ENCODE measurements at places on chromosomes 13 and 19. TPM values are rescaled to one million over a fixed set of nuclear protein-coding genes. Genes with fewer than 3 reads are reported as not detected.
A peak's percentile ranks its signal among the peaks of the same experiment; 100 is the strongest.

The PCP2 gene
- 6.4 TPM for total RNA-seq

The CEACAM16 gene
- total RNA-seq = not detected

- DNase-seq = no peak
- no peaks in the 10 kb centered on the region for H3K4me1 ChIP-seq
- H3K36me3 ChIP-seq = peaks cover 5% of the 10 kb centered on the region
Observed at GRCh38 chr13:73001971-73002370, 56.8 kb upstream of the KLF5 start.

GRCh38 chr19:12834976-12835757, 788 bp upstream of the RTBDN start:
- H3K4me3 ChIP-seq = no peak overlapping the region
- peaks cover 39% of the 10 kb centered on the region for H3K4me1 ChIP-seq
- peaks cover 72% of the 10 kb centered on the region for H3K27me3 ChIP-seq
- no peak overlapping the region for H3K27ac ChIP-seq

DNA sequence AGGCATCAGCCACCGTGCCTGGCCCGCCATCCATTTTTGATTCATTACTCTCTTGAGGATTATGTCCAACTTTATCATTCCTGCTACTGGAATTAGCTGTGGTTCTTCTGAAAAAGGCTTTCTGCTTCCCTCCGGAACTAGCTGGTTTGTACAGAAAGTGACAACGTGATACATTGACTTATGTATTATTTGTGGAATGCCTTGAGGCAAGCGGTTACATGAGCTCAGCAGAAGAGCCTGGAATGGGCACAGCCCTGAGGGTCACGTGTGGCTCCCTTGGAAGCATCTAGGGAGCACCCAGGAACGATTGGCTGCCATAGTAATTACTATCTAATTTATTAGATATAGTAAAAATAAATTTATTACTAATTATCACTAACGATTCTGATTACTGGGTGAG, 14.4 kb upstream of the RETN start:
- no peak for DNase-seq
- no peak overlapping the region for H3K27ac ChIP-seq
- H3K27me3 ChIP-seq = no peaks in the 10 kb centered on the region
- no peak overlapping the region for H3K4me3 ChIP-seq
- H3K4me1 ChIP-seq = peaks cover 22% of the 10 kb centered on the region

DNA sequence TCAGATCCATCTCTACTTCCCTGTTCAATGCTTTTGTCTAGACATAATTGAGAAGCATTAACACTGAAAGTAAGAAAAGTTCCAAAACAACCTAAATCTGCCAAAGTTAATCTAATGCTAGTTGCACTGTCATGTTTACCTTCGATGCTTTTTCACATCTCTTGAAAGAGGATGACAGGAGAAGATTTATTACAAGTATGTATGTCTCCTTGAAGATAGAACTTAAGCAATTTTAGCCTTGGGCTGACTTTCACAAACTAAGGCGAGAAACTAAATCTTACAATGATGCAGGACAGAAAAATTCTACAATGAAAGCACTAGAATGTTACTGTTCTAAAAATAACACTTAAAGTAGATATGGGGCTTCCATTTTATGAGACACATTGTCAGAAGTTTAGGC, 64.0 kb downstream of the MIPEP start:
- H3K27ac ChIP-seq = no peak overlapping the region
- no peak for DNase-seq
- H3K4me1 ChIP-seq = no peaks in the 10 kb centered on the region
- no peaks in the 10 kb centered on the region for H3K36me3 ChIP-seq
- H3K27me3 ChIP-seq = no peaks in the 10 kb centered on the region

DNA sequence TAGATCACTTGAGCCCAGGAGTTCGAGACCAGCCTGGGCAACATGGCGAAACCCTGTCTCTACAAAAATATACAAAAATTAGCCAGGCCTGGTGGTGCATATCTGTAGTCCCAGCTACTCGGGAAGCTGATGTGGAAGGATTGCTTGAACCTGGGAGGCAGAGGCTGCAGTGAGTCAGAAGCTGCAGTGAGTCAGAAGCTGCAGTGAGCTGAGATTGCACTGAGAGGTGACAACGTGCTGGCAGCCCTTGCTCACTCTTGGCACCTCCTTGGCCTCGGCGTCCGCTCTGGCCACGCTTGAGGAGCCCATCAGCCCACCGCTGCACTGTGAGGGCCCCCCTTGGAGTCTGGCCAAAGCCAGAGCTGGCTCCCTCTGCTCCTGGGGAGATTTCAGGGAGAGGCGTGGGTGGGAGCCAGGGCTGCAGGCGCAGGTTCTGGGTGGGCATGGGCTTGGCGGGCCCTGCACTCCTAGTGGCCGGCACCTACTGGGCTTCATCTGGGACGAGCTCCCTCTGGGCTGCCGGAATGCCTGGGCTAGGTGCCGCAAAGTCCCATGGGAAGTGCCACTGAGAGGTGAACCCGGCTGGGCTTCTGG, 39.5 kb upstream of the RPL21 start:
- no peaks in the 10 kb centered on the region for H3K36me3 ChIP-seq
- no peaks in the 10 kb centered on the region for H3K4me1 ChIP-seq
- H3K27ac ChIP-seq = no peak overlapping the region
- H3K4me3 ChIP-seq = no peak overlapping the region

- H3K27ac ChIP-seq = no peak overlapping the region
- H3K4me3 ChIP-seq = no peak overlapping the region
- no peak for DNase-seq
- H3K36me3 ChIP-seq = no peaks in the 10 kb centered on the region
Observed at GRCh38 chr13:40571338-40571963, 95.0 kb downstream of the FOXO1 start.

- no peak overlapping the region for H3K4me3 ChIP-seq
- DNase-seq = no peak
- no peak overlapping the region for H3K27ac ChIP-seq
- H3K27me3 ChIP-seq = no peaks in the 10 kb centered on the region
- H3K4me1 ChIP-seq = no peaks in the 10 kb centered on the region
Observed at GRCh38 chr19:38061294-38061693, 154.3 kb downstream of the SIPA1L3 start.

DNA sequence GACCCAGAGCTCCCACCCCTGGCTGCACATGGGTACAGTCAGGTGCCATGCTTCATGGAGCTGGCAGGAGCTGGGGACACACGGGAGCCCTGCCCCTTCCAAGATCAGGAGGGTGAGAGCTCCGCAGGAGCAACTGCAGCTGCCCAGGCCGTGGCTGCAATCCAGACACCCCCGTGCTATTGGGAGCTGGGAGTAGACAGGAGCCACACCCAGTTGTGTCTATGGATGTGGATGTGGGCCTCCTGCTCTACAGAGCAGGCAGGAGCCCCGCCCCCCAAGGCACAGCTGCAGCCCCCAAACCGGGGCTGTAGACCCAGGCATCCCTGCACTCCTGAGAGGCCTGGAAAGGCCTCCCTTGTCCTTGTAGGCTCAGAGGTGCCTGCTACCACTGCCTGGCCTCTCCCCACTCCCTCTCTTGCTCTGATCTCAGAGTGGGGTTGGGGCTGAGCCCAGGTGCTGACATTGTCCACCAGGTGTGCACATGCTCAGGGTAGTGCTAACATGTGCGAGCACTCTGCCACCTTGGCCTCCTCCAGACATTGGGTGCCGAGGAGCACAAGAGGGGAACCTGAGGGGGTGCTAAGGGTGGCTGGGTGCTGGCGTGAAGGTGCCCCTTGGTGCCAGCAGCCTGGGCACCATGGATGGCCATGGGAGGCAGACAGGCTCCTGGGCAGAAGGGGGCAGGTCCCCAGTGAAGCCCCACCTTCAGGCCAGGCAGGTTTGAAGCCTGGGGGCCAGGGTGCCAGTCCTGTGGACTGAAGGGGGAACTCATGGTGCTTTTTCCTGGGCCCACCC, 8.0 kb upstream of the BAX start:
- no peak overlapping the region for H3K4me3 ChIP-seq
- DNase-seq = no peak
- no peak overlapping the region for H3K27ac ChIP-seq
- no peaks in the 10 kb centered on the region for H3K4me1 ChIP-seq
- no peaks in the 10 kb centered on the region for H3K27me3 ChIP-seq

DNA sequence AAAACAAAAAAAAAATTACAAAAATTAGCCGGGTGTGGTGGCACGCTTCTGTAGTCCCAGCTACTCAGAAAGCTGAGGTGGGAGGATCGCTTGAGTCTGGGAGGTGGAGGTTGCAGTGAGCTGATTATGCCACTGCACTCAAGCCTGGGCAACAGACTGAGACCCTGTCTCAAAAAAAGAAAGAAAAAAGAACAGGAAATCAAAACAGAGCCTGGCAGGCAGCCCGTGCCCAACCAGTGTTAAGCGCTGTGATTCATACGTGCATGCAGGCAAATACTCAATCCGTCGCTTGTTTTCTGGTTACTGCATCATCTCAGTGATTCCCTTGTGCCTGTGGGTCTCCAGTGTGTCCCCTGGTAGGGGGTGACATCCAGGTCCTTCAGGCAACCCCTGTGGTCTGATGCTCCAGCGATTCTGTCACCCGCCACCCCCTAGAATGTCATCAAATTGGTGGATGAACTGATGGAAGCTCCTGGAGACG, 18.1 kb downstream of the DDX39A start:
- no peak overlapping the region for H3K4me3 ChIP-seq
- no peak overlapping the region for H3K27ac ChIP-seq
- no peaks in the 10 kb centered on the region for H3K27me3 ChIP-seq
- H3K4me1 ChIP-seq = peaks cover 6% of the 10 kb centered on the region

- no peaks in the 10 kb centered on the region for H3K36me3 ChIP-seq
- H3K27ac ChIP-seq = no peak overlapping the region
- no peaks in the 10 kb centered on the region for H3K27me3 ChIP-seq
Observed at GRCh38 chr13:59459972-59460371, 703.8 kb downstream of the DIAPH3 start.

DNA sequence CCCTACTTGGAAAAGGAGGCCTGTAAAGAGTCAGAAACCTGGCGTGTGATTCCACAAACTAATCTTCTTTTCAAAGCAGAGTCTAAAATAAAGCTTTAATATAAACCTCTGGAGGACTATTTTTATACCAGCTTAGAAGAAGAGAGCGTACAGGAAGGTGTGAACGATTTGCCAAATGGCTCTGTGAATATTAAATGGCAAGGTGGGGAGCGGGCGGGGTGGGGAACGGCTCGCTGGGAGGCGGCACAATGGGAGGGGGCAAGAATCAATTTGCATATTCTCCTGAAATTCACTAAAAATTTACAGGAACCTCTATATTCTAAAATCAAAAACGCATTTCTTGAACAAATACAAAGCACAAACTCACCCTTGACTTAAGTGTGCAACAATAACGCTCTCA, 982 bp downstream of the ZNF780B start:
- H3K4me3 ChIP-seq = peak overlapping the region; percentile 77
- H3K36me3 ChIP-seq = no peaks in the 10 kb centered on the region
- H3K4me1 ChIP-seq = peaks cover 39% of the 10 kb centered on the region
- no peaks in the 10 kb centered on the region for H3K27me3 ChIP-seq
- DNase-seq = no peak

DNA sequence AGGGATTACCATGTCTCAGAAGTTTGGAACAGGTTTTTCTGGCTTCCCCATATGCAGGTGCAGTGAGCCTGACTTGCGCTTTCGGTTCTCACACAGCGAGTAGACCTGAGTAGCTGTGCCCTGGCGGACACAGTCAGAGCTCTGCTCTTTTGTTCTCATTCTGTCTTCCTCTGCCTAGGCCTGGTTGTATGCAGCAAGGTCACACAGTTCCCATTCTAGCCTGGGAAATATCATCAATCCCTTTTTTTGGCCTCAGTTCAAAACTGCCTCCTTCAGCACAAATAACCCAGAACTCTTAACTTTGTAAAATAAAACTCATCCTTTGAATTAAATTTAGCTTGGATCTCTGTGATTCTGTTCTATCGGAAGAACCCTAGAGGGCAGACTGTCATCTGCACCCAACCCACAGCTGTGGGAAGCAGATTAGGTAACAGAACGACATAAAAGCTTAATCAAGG, 10.2 kb downstream of the OXGR1 start:
- peak; percentile 5 for DNase-seq
- no peaks in the 10 kb centered on the region for H3K4me1 ChIP-seq
- H3K27ac ChIP-seq = no peak overlapping the region
- H3K27me3 ChIP-seq = no peaks in the 10 kb centered on the region
- no peaks in the 10 kb centered on the region for H3K36me3 ChIP-seq

DNA sequence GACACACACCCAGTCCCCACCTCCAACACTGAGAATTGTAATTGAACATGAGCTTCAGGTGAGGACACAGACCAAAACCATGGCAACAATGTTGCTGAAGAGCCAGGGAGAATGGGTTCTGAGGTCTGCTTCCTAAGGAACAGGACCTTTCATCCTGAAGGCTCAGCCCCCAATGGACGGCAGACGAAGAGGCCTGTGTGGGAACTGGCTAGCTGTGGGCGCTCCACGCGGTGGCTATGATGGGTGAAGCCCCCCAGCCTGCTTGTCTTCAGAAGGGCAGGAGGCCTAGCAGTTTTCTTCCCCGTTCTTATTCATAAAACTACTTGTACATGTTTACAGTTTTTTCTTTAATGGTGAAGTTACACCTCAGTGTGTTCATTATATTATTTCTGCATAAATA, 136.1 kb upstream of the SPACA7 start:
- no peaks in the 10 kb centered on the region for H3K4me1 ChIP-seq

DNA sequence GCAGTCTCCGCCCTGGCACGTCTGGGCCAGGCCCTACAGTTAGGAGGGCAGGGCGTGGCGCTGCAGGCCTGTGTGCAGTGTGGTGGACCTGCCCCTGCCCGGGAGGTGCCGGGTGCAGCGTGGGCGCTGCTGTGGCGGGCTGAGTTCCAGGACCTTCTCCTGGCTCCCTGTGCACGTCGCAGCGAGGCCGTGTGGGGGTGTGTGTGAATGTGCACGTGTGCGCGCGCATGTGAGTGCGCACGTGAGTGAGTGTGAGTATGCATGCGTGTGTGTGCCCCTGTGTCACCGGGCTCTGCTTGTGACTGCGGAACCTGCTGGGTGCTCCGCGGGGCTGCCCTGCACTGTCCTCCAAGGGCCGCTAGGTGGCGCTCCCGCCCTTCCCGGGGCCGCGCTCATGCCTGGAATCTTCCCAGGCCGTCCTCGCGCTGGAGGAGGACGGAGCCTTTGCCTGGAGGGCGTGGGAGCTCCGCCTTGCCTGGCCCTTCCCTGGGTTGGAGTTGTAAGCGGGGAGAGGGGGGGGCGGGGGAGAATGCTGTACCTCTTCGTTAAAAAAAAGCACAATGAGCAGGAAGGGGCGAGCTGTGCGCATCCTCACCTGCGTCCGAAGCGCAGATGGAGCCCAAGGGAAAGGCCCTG, 79.3 kb downstream of the KDM4B start:
- H3K36me3 ChIP-seq = no peaks in the 10 kb centered on the region
- peaks cover 4% of the 10 kb centered on the region for H3K4me1 ChIP-seq
- peak; percentile 36 for DNase-seq
- H3K27me3 ChIP-seq = no peaks in the 10 kb centered on the region

GRCh38 chr19:50712833-50713232, 6.8 kb downstream of the SHANK1 start:
- no peaks in the 10 kb centered on the region for H3K4me1 ChIP-seq
- H3K36me3 ChIP-seq = no peaks in the 10 kb centered on the region
- DNase-seq = no peak
- peaks cover 8% of the 10 kb centered on the region for H3K27me3 ChIP-seq
